ENCODE measurements at places on chromosomes 5 and 9.

DNA sequence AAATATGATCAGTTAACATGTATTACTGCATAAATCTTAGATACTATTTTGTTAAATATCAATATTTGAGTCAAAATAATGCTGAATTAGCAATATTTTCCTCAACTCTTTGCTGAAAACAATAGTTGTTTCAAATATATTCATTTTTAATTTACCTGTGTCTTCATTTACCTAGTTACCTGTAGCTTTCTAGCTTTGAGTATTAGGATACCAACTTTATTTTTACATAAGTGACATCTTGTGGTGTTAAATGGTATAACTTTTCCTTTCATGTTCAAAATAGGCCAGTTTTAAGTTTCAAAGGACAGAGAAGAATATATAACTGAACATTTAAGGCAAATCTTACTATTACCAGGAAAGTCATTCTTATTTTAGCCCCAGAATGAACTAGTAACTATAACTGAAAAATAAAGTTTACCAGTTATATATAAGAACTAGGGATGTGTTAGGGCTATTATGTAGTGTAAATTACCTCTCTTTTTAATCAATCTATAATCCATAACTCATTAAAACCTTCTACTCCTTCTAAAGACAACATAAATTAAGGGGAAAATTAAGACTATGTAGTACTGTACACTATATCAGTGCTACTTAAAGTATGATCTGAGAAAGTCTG is 25.3 kb downstream of the AP3B1 start:
- no peak for DNase-seq

DNA sequence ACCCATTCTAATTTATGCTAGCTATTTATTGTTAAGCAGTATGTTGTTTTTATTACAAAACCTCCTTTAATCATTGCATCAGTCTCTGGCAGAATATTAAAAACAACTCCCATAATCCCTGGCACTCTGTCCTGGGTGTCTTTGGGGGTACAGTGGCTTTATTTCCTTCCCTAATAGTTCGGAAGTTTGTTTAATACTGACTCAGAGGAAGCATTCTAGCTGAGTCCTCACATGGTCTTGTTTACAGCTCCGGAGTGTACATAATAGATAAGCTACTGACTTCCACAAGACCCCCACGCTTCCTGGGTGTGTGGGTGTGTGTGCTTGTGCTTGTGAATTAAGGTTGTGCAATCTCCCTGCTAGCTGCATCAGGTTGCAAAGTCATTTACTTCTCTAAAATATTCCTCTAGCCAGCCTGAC is 149.8 kb upstream of the CDKN2B start:
- no peak for DNase-seq

DNA sequence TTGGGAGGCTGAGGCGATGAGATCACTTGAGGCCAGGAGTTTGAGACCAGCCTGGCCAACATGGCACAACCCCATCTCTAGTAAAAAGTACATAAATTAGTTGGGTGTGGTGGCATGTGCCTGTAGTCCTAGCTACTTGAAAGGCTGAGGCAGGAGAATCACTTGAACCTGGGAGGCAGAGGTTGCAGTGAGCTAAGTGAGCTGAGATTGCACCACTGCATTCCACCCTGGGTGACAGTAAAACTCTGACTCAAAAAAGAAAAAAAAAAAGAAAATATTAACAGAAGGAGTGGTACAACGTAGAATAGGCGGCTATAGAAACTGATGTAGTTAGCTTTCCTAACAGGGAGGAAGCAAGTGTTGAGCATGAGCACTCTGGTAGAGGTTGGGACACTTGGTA is 59.9 kb downstream of the PBX3 start:
- DNase-seq, result no peak

- DNase-seq, result no peak
Observed at GRCh38 chr9:136053757-136054142, 41.3 kb downstream of the NACC2 start.

DNA sequence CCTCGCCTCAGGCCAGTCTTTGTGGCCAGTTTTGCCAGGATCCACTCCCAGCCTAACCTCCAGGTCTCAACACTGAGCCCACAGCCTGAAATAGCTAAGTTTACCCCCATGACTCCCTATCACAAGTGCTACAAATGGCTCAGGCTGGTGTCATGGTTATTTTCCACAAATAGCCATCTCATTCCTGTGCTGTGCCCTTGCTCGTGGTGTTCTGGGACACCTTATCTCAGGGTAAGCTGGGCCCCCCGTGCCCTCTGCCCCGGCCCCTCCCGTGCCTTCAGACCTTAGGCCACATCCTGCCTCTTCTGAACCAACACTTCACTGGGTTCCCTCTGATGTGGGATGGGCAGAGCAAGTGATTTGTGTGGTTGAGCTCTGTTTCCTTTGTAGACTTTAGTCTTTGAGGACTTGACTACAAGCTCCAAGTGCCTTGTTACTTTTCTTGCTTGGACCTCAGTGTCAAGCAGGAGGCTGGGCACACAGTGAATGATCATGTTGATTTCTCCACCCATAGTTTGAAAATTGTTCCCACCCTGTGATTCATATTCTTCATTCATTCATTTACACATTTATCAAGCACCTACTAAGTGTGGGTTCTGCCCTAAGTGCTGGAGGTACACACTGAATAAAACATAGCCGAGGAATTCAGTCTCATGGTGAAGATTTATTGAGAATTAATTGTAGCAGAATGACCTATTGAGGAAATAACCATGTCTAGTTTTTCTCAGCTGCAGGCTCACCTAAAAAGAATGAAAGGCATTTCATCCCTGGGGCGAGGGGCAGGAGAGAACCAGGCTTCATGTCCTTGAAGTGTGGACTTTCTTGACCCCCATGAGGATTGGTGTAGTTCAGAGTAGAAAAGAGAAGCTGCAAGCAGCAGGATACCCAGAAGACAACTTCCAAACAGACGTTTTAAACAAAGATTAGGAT is 84.5 kb upstream of the CTNNA1 start:
- no peak for DNase-seq

DNA sequence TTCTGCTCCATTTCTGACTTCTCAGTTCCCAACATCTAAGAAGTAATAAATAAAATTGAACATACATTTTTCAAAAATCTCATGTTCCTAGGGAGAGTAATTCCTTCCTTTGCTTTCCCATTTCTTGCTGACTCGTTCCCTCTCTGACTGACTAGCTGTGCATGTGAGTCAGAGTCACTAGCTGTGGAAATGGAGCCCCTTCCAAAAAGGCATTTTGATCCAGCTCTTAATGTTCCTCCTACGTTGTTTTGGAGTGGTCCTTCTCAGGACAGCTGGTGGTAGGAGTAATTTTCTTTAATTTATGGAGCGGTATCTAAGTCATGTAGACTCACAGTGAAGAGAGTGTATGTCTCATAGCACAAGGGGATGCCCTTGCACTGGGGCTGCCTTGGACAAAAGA is 460.2 kb downstream of the GADD45G start:
- DNase-seq, result no peak

- no peak for DNase-seq
Observed at GRCh38 chr9:94097788-94098414, 13.6 kb downstream of the PTPDC1 start.

DNA sequence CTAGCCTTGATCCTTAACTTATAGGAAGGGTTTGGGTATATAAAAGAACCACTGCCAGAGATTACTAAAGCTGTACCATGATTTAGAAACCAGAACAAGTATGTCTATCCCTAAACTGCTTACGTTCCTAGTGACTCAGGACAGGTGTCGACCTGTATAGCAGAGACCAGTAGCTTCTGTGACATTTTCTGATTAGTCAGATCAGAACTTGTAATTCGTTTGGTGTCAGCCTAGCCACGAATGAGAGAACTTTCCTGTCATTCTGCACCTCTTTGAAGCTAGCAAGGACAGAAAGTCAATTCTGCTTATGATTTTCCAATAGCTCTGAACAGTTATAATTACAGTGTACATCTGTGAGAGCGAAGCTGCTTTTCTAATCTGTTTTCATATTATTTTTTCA is 39.5 kb downstream of the PRKACG start:
- no peak for DNase-seq

GRCh38 chr5:54361691-54362411 is 51.5 kb upstream of the ARL15 start:
- DNase-seq, result no peak

GRCh38 chr5:106392766-106393165 is 1278.0 kb downstream of the EFNA5 start:
- no peak for DNase-seq

DNA sequence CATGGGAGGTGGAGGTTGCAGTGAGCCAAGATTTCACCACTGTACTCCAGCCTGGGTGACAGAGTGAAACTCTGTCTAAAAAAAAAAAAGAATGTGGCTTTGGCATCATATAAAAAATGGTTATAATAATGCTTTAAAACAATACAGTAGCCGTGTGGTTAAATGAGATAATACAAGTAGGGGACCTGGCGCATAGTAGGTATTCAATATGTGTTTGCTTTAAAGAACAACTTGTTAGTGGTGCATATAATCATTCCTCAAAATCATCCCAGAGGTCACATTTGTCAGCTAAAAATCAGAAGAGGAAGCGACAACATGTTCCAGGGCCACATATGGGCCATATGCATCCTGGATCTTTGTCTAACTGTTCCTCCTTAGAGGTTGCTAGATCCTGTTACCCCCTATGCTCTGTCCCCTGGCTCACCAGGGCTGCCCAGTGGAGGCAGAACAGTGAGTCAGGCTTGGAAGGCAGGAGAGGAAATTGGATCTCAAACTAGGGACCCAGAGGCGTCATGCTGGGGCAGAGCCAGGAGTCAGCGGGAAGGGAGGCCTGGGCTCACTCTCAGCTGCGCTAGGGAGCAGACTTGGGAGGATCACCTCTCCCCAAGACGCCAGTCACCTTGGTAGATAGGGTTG is 27.7 kb downstream of the LHX6 start:
- no peak for DNase-seq

Measured in stimulated activated CD4-positive, alpha-beta T cell treated with anti-CD3 and anti-CD28 coated beads, TNF-alpha, amount 100 ng/mL, for 4 hours (primary cell).